ENCODE measurements at places on chromosomes 5 and 9.

DNA sequence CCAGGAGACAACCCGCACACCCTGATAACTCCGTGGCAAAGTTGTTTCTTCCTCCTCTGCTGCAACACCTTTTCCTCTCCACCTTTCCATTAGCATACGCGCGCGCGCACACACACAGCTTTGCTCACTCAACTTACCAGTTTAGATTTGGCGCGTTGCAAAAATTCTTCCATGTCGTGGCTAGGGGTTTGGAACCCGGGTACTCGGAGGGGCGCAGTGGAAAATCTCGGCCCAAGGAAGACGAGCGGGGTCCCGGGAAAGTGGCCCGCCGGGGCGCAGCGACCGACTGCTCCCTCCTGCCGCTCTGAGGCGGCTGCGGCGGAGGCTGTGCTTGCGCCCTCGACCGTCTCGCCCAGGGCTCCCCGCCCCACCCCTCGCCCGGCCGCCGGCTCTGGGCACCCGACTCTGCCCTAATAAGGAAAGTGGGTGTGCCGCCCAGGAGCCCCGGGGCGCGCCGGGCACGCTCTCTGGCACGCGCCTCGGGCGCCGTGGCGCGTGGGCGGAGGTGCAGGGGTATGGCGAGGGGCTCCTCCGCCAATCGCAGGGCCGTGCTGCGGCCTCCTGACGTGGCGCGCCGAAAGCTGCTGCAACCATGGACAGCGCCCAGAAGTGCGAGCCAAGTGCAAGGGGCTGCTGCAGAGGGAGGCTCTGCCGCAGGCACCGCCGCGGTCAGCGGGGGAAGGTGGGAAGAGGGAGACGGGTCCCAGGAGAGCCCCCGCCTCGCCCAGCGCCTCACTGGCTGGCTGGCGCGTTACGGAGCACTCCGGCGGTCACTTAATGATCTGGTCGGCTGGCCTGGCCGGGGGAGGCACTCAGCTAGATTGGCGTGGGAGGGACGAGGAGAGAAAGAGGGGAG lies at the start of gene PRUNE2:
Gene PRUNE2 (minus strand): TSS at position 324 of the 856 bp plus-strand sequence. CDS start 151 bp downstream, at position 173.
- DNase-seq = peak; percentile 63

- no peak for DNase-seq
Observed at GRCh38 chr5:6161257-6161656, 217.1 kb downstream of the MED10 start.

DNA sequence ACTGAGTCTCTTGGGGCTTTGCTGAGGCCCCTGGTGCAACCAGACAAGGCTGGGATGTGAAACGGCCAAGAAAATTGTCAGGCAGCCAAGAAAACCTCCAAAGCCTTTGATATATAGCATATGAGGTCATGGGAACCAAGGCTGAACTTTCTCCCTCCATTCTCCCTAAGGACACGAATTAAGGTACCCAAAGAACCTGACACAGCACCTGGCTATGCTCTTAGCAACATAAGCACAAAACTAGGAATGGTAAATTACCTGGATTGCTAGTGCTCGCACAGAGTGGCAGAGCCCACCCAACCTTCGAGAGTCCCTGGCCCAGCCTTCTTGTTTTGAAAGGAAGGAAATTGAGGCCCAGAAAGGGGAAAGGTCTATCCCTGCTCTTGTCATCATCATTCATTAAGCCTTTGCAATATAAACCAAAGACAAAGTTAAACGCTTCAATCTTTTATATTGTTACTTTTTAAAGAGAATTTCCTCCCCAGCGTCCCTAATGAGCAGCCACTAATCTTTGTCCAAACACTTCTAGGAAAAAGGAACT lies 220.0 kb upstream of the NR4A3 start:
- DNase-seq = no peak

DNA sequence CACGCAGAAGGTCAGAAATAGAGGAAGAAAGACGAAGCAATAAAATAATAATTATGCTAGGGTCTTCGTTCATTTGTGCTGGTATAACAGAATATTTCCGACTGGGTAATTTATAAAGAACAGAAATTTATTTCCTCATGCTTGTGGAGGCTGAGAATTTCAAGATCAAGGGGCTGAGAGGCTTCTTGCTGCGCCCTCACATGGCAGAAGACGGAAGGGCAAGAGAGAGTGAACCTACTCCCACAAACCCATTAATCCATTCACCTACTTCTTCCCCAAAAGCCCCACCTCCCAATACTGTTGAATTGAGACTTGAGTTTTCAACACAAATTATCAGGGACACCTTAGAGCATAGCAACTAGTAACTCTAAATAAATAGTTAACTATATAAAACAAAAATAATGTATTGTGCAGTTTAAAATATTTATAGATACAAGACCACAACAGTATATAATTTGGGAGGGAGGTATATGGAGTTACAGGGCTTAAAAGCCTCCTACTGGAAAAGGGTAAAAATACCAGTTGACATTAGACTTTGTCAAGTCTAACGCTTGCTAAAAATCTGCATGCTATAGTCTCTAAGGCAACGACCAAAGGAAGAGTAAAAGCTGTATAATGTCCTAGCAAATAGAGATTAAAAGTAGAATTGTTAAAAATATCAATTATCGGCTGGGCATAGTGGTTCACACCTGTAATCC lies 40.3 kb upstream of the NAA35 start:
- no peak for DNase-seq

- DNase-seq = no peak
Observed at GRCh38 chr5:91362935-91363334, 20.2 kb downstream of the ARRDC3 start.

DNA sequence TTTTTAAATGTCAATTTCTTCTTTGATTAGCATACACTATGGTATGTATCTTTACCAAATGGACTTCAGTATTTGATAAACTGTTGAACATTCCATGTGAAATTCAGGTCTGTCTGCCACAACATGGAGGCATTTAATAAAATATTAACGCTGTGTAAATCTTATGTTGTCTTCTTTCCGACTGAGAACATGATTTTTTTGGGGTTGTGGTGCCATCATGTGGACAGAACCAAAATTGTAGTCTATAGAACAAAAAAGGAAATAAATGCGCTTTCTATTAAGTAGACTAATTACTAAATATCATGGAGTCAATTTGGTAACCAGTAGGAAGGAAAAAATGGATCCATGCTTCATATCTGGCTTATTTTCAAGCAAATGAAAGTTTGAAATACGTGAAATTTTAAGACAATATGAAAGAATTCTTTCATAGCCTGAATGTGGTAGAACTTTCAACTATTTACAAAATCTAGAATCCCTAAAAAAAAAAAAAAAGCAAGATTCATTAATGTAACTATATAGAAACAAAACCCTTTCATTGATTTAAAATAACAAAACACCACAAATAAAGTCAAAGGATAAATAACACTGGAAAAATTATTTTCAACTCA lies 2.8 kb upstream of the PLK2 start:
- DNase-seq = peak; percentile 21

- peak; percentile 68 for DNase-seq
Observed at GRCh38 chr9:2621722-2622460, at the start of gene VLDLR. Gene VLDLR, plus strand, starts transcription at chr9:2621787. Its CDS starts 403 bp downstream, at chr9:2622190.

- DNase-seq = no peak
Observed at GRCh38 chr9:92618633-92619225, 51.2 kb downstream of the IPPK start.

- no peak for DNase-seq
Observed at GRCh38 chr5:140224658-140225057, 49.7 kb downstream of the CYSTM1 start.

- DNase-seq = no peak
Observed at GRCh38 chr9:130214776-130215340, 42.7 kb downstream of the NCS1 start.

DNA sequence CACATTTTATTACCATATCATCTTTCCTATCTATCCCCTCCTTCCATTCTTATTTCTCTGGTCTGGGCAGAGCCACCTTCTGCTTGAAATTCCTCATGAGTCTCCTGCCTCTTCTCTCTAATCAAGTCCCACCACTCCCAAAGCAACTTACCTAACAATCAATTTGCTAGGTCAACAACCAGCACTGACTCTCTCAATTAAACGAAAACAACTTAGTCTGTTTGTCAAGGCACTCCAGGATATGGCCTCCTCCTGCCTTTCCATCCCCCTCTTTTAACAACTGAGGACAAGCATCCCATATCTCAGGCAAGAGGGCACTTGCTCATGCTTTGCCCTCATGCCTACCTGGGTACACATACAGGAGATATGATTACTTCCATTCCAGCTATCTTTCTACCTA lies 47.4 kb downstream of the HCN1 start:
- DNase-seq = no peak

GRCh38 chr9:134705786-134706185 lies 64.2 kb downstream of the COL5A1 start:
- DNase-seq = no peak

DNA sequence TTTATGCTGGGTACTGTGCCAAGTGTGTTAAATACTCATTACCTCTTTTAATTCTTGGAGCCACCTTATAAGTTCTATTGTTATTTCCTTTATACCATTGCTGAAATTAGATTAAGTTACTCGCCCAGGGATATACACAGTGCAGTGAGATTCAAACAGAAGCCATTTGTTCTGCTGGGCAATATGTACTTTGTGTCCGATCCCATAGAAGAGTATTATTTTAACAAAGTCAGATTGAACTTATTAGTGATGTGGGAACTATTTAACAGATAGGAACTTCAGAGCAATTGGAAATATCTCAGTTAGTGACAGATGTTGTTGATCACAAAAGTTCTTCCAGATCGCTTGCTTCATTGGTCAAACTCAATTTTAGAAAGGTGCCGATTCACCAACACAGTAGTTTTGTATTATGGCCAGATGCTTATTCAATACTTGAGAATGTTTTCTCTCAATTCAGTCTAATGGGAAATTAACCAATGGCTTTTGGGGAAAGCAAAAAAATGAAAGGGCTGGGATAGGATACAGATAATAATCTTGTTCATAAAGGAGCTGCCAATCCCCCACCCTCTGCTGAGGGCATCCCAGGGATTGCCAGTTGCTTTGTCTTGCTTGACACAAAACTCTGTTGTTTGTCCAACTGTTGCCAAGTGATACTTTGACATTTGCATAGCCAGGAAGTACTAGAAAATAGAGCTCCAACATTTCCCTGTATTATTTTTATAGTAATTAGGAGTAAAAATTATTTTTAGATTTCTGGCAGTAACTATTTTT lies 94.8 kb upstream of the SEMA6A start:
- no peak for DNase-seq

DNA sequence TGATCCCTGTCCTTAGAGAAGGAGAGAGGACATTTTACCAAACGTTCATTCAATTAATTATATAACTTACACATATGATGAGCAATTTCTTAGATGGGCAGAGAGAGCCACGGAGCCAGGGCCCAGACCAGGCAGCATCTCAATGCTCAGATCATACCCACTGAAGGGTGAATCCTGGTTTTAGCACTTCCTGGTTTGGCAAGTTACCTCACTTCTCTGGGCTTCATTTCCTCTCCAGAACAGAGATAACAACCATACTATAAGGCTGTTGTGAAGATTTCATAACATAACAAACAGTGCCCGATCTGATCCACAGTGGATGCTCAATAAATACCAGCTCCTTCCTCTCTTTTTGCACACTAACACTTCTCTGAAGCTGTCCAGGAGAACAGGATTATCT lies 271.1 kb downstream of the DENND1A start:
- no peak for DNase-seq

DNA sequence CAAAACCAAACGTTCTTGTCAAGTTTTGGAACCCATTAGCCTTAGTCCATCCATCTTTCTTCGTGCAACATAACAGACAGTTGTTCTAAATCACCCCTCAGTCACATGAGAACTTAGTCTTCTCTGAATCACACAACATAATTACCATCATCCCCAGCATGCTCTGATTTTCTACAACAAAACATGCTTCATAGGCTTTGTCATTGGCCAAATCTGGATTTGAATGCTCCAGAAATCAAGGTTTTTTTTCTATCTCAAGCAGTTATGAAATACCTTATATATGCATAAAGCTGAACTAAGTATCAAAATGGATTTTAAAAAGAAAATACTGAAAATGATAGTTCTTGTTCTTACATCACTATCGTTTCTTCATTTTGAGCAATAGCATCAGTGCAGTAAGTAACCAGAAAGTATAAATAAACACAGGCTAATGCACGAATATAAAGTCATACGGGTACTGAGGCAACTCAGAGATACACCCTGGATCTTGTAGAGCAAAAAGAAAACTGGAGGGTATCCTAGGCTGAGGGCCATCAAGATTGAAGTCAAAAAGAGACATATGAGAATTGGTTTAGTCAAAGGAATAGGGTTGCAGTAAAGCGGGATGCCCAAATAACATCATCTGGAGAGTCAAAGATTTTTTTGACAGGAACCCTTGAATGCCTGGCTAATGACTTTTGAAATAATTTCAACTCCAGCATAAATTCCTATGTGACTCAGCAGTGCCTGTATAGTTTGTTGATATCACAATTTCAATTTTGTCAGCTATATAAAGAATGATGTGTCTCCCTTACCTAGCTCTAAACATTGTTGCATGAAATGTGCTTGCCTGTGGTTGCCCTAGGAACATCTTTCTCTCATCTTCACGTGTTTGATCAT lies 164.7 kb downstream of the ADAMTSL1 start:
- no peak for DNase-seq

GRCh38 chr9:74681906-74682305 lies 184.8 kb downstream of the RORB start:
- no peak for DNase-seq

DNA sequence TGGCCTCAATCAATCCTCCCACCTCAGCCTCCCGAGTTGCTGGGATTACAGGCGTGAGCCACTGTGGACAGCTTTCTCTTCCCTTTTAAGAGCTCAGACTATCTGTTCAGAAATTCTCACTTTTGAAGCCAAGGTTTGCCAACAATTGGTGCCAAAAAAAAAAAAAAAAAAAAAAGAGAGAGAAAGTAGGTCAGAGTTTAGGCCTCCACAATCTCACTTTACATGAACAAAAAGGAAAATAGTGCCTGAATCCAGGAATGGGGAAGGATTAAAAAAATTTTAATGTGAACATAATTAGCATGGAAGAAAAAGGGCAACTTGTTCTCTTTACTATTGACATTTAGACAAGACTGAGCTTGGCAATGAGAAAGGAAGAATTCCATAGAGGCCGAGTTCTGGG lies 94.1 kb downstream of the NSG2 start:
- DNase-seq = no peak

DNA sequence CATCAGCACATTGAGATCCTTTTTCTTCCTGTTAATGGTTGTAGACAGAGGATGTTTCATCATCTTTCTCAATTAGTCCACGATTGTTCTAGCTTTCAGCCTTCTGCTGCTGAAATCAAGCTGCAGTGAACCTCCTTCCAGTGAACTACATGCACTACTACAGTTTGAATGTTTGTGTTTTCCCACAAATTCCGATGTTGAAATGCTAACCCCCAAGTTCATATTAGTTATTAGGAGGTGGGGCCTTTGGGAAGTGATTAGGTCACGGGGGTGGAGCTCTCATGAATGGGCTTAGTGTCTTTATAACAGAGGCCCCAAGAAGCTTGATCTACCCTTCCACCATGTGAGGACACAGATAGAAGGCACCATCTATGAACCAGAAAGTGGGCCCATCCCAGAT lies 32.9 kb downstream of the NSG2 start:
- no peak for DNase-seq

- DNase-seq = peak; percentile 76
Observed at GRCh38 chr9:98707166-98708102, 1.3 kb downstream of the GABBR2 start.

GRCh38 chr9:134366223-134367031 lies 40.2 kb downstream of the RXRA start:
- DNase-seq = peak; percentile 52

GRCh38 chr5:78518365-78519197 lies 130.0 kb downstream of the LHFPL2 start:
- no peak for DNase-seq

GRCh38 chr9:107224252-107224651 lies 58.8 kb upstream of the RAD23B start:
- DNase-seq = peak; percentile 10

Measured in NCI-H2081 (cell line).